Mammary epithelial cell (primary cell): ENCODE measurements at places on chromosomes 6 and 20.

- DNase-seq = no peak
Observed at GRCh38 chr20:1636621-1637020, 16.8 kb upstream of the SIRPB1 start.

- DNase-seq = peak; percentile 29
Observed at GRCh38 chr6:154169193-154169847, 130.3 kb downstream of the OPRM1 start.

DNA sequence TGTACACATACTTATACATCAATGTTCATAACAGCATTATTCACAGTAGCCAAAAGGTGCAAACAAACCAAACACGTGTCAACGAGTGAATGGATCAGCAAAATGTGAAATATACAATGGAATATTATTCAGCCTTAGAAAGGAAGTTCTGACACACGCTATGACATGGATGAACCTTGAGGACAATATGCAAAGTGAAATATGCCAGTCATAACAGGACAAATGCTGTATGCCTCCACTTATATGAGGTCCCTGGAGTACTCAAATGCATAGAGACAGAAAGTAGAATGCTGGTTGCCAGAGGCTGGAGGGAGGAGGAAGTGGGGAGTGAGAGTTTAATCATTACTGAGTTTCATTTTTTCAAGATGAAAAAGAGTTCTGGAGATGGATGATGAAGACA, 37.8 kb upstream of the IGF2R start:
- no peak for DNase-seq

- peak; percentile 39 for DNase-seq
Observed at GRCh38 chr6:157644043-157644810, 178.8 kb upstream of the SNX9 start.

DNA sequence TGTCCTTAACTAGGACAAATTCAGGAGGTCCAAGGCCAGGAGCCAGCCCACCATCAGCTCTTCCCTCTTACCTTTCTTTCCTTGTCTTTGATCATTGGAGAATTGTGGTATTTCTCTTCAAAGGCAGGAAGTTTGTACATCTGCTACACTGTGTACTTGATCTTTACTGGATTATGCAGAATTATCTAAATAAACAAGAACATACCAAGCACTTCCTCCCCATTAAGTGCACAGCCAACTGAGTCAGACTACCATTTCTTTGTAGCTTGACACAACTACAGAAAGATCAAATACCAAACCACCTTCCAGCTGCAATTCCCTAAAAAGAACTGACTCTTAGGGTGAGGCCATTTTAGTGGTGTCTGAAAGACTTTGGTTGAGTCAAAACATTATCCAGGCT, 195.1 kb downstream of the HDGFL1 start:
- DNase-seq = peak; percentile 21

GRCh38 chr6:19391926-19392325, 445.2 kb upstream of the ID4 start:
- no peak for DNase-seq

DNA sequence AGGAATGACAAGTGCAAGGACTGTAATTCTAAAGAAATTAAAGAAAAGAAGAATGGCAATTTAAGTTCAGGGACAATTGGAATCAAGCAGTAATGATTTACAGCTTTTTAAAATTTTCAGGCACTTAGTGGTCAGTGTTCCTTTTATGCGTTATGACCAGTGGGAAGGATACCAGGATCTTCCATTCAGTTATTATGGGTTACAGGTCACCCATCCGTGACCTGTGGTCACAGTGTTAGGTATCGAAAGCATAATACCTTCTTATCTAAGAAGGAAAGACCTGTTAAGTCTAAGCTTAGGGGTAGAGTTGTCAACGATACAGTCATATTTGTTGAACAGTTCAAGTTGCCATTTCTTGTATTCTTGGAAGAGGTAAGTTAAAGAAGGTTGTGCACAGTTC, 253.8 kb downstream of the LAMA2 start:
- no peak for DNase-seq

DNA sequence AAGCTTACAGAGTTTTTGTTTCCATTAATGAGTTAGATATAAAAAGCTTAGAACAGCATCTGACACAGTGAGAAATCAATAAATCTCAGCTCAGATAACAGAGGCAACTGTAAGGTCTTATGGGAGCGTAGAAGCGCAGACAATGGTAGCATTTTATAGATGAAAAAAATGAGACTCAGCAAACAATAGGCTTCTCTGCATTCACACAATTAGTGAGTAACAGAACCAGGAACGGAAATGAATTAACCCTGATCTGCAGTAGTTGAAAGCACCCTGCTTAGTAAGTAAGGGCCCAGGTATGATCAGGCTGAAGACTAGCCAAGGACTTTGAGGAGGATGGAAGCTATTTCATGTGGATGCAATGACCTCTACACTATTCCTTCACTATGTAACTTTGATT, 147.2 kb upstream of the EYA4 start:
- peak; percentile 56 for DNase-seq

DNA sequence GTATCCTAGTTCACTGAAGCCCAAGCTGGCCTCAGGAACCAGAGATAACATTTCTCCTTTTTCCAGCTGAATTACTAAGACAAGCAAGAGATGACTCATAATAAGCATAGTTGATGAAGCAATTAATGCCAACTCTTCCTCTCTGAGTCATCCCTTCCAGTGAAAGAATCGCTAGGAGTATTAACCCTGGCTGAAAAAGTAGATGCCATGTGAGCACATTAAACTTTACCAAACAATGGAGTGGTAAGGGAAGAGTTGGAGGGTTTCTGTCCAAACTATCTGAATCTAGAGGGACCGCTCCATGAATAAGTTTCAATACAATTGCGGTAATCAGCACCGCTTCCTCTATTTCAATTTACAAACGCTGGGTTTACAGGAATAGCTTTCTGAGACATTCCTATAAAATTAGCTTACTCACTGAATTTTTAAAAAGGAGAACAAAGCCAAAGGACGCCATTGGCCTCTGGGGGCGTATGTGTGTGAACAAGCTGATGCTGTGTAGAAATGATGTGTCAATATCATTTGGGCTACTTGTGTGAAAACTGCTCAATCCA, 48.3 kb downstream of the ATXN1 start:
- DNase-seq = peak; percentile 92

DNA sequence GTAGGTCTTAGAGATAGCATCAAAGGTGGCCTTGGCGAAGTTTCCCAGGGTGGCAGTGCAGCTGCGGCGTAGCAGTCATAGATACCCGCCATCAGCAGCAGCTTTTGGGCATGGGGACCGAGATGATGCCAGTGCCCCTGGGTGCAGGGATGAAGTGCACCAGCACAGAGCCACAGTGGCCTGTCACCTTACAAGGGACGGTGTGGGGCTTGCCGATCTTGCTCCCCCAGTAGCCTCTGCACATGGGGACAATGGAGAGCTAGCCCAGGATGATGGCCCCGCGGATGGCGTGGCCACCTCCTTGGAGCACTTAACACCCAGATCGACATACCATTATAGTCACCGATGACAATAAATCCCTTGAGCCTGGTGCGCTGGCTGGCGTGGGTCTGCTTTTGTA, 195.5 kb downstream of the ZMYND8 start:
- DNase-seq = no peak
